A549 treated with AZD2906 at 1 μM for 4 hours (cell line): ENCODE measurements at places on chromosomes 4 and X. TPM values are rescaled to one million over a fixed set of nuclear protein-coding genes. Genes with fewer than 3 reads are reported as not detected.

The PCDH7 gene
- 0.10 to 0.17 TPM (median 0.11 TPM) in 5 replicates for total RNA-seq

The GATB gene
- 9.5 to 10.9 TPM (median 10.2 TPM) in 5 replicates for total RNA-seq

The RNF150 gene
- total RNA-seq, result 0.18 to 0.52 TPM (median 0.32 TPM) in 5 replicates

The NLGN4X gene
- 0.02 to 0.03 TPM (median 0.03 TPM) in 3 of 5 replicates, not detected in the others for total RNA-seq

The GLUD2 gene
- total RNA-seq, result 2.0 to 2.4 TPM (median 2.3 TPM) in 5 replicates
